GM23338 (cell line): ENCODE measurements at places on chromosomes 13 and 19. TPM values are rescaled to one million over a fixed set of nuclear protein-coding genes. Genes with fewer than 3 reads are reported as not detected.

DNA sequence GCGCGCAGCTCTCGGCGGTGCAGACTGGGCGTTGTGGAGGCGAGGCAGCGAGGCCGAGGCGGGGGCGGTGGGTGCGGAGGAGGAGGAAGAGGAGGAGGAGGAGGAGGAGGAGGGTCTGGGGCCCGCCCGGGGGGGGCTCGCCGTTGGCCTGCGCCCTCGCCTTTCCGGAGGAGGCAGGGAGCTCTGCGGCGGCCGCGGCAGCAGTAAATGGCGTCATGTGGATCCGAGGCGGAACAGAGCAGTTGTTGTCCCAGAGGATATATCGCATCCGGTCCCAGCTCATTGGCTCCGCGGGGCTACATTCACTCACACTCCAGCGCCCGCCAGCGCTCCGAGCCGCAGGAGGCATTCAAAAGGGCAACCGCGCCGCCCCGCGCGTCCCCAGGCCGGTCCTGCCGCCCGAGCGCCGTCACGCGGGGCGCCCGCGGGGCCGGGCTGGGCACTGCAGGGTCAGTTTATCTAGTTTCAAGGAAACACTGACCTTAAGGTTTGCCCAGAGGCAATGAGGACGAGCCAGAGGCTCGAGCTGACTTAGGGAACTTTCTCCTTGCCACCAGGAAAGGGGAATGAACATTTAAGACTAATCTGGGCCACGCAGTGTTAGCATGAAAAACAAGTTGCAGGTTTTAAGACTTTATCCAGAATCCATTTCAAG lies at the start of gene SPRY2:
SPRY2 (minus strand) TSS at position 26 of the 655 bp plus-strand sequence. CDS start 3,421 bp downstream, outside the sequence.
- peaks cover 8% of the 10 kb centered on the region for H3K36me3 ChIP-seq
- H3K4me1 ChIP-seq: peaks cover 44% of the 10 kb centered on the region
- H3K27me3 ChIP-seq: peaks cover 9% of the 10 kb centered on the region; the same call in 1 of the 2 replicates
- peak within 1 kb of the TSS; percentile 100 for H3K27ac ChIP-seq

DNA sequence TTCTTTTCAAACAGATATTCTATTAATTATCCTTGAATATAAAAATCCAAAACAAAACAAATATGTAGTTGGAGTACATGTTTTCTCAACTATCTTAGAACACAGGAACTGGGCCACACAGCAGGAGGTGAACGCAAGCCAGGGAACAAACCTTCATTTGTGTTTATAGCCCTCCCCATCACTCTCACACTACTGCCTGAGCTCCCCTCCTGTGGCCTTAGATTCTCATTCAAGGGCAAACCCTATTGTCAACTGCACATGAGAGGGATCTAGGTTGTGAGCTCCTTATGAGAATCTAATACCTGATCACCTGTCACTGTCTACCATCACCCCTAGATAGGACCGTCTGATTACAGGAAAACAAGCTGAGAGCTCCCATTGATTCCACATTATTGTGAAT lies 427.1 kb upstream of the PRR20A start:
- no peaks in the 10 kb centered on the region for H3K4me1 ChIP-seq
- H3K27ac ChIP-seq: no peak overlapping the region
- no peaks in the 10 kb centered on the region for H3K36me3 ChIP-seq
- peak; percentile 49 for DNase-seq
- no peaks in the 10 kb centered on the region for H3K27me3 ChIP-seq

DNA sequence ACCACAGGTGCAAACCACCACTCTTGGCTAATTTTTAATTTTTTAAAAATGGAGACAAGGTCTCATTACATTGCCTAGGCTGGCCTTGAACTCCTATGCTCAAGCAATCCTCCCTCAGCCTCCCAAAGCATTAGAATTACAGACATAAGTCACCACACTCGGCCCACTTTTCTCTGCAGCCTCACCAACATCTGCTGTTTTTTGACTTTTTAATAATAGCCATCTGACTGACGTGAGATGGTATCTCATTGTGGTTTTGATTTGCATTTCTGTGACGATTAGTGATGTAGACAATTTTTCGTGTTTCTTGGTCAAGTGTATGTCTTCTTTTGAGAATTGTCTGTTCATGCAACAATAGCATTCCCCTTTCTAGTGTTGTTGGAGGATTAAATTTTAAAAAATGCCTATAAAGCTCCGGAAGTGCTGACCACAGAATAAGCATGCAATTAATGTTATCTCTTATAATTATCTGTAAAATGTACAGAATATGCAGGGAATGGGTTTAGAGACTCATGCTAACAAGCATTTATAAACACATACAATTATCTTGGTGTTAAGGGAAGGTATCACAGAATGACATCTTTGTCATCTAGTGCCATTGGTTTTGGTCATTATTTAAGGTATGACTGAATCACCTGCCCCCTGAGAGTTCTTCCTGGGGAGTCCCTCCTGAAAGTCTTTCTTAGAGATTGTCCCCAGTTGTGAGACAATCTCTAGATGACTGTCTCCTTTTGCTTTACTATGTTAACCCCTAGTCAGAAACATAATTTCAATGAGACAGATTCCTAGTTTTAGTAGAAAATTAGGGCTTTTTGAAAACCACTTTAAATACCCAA lies 118.5 kb upstream of the SERTM1 start:
- H3K4me1 ChIP-seq: no peaks in the 10 kb centered on the region
- H3K36me3 ChIP-seq: no peaks in the 10 kb centered on the region
- no peak overlapping the region for H3K4me3 ChIP-seq
- H3K27ac ChIP-seq: no peak overlapping the region
- H3K27me3 ChIP-seq: no peaks in the 10 kb centered on the region

GRCh38 chr19:46426506-46427162 lies 2.1 kb downstream of the PNMA8C start:
- no peaks in the 10 kb centered on the region for H3K27me3 ChIP-seq
- DNase-seq: peak; percentile 94
- H3K36me3 ChIP-seq: no peaks in the 10 kb centered on the region
- peaks cover 11% of the 10 kb centered on the region for H3K4me1 ChIP-seq

The JSRP1 gene
- total RNA-seq: 2.4 and 4.5 TPM in 2 replicates

The PET100 gene
- total RNA-seq: 8.6 and 9.9 TPM in 2 replicates

DNA sequence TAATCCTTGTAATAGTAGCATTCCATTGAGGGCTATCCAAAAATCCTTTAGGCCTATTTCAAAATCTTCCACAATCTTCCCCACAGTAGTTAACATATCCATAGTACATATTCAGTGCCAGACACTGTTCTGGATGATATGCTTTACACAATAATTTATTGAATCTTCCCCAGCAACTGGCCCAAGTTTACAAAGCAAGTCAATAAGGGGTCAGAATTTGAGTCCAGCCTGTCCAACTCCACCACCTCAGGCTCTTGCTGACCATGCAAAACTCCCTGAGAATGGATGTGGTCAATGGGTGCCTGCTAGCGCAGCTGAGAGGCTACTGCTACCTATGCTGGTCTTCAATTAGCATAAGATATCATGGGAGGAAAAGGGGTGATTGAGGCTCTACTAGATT lies 529.6 kb downstream of the FGF9 start:
- H3K36me3 ChIP-seq: no peaks in the 10 kb centered on the region
- no peak overlapping the region for H3K27ac ChIP-seq
- H3K4me3 ChIP-seq: no peak overlapping the region
- no peaks in the 10 kb centered on the region for H3K27me3 ChIP-seq
- peaks cover 25% of the 10 kb centered on the region for H3K4me1 ChIP-seq
- DNase-seq: no peak

GRCh38 chr13:109816112-109816807 lies 29.9 kb upstream of the IRS2 start:
- H3K27ac ChIP-seq: no peak overlapping the region
- H3K4me1 ChIP-seq: no peaks in the 10 kb centered on the region; the same call in 1 of the 2 replicates
- H3K4me3 ChIP-seq: no peak overlapping the region
- H3K36me3 ChIP-seq: no peaks in the 10 kb centered on the region
- no peaks in the 10 kb centered on the region for H3K27me3 ChIP-seq
- peak; percentile 16 for DNase-seq
